ENCODE measurements at places on chromosomes 1 and 21.
A peak's percentile ranks its signal among the peaks of the same experiment; 100 is the strongest.

DNA sequence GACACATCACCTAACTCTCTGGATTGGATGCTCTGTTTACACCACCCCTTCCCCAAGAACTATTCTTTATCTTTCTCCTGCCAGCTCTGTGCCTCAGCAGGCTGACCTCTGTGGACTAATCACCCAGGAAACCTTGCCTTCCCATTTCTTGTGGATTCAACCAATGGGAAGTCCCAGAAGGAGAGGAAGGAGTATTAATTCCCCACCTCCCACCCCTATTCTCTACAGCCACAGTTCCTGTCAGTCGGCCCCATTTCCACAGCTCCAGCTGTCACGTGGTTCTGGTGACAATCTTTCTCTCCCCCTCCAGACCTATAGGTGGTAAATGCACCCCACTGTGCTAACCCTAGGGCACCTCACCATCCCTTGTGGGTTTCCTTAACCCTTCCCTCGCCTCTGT lies 46.8 kb upstream of the SSBP3 start:
- no peak for DNase-seq

- DNase-seq: no peak
Observed at GRCh38 chr1:172003766-172004530, 162.7 kb downstream of the DNM3 start.

GRCh38 chr1:70429219-70429618 lies 18.2 kb downstream of the CTH start:
- DNase-seq: no peak

DNA sequence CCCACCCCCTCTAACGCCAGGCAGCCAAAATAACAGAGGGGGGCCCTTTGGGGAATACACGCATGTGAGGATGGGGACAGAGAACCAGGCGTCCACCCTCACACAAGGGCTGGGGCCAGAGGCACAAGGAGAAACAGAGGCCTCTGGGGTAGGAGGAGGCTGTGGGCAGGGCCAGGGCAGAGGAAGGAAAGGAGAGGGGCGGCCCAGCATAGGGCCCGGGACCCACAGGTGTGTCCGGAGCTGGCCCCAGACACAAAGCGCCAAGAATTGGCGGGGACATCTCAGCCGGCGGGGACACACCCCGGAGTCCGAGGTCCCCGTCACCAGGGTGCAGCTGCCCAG lies 6.7 kb downstream of the PLEKHG5 start:
- DNase-seq: no peak

DNA sequence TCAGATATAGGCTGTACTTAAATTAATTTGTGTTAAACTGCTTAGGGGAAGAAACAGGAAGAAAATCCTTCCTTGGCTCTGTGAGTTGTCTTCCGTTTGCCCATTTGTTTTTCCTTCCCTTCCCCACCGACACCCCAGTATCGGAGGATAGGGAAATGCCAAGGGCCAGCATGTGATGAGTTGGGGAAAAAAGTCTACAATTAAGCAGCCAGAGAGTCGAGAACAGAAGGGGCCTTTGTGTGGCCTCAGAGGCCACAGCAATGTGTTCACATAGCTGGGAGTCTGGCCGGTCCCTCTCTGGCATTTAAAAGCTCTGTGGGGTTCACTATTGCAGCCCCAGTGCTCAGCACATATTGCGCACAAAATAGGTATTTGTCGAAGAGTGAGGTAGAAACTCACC lies 489.3 kb downstream of the MATN1 start:
- DNase-seq: no peak

DNA sequence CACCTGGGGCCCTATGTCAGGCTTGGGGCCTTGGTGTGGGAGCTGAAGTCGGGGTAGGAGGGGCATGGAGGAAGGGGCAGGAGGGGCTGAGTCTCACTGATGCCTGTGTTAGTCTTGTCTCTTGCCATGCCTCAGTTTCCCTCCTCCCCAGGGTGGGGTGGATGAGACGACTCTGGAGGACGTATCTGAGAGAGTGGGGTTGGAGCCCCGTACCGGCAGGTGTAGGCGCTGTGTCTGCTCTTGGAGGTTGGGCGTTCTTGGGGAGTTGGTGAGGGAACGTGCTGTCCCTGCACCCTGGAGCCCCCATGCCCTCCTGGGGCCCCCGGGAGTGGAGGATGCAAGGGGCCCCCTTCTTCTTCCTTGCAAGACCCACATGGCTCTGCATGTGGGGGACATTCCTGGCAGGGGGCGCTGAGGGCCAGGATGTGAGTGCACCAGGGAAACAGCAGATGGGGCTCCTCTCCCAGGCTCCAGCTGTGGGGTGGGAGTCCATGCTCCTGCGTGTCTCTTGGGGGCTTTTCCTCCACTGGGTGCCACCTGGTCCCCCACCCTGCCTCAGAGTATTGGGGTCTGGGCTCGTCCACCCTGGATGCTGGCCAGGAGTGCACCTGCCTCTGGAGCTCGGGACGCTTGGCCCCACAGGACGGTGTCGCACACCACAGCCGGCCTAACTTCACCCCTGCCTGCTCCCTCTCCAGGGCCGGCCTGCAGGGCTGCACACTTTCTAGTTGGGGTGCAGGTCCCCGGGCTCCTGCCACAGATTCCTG lies 1.4 kb upstream of the TNFRSF14 start:
- no peak for DNase-seq

DNA sequence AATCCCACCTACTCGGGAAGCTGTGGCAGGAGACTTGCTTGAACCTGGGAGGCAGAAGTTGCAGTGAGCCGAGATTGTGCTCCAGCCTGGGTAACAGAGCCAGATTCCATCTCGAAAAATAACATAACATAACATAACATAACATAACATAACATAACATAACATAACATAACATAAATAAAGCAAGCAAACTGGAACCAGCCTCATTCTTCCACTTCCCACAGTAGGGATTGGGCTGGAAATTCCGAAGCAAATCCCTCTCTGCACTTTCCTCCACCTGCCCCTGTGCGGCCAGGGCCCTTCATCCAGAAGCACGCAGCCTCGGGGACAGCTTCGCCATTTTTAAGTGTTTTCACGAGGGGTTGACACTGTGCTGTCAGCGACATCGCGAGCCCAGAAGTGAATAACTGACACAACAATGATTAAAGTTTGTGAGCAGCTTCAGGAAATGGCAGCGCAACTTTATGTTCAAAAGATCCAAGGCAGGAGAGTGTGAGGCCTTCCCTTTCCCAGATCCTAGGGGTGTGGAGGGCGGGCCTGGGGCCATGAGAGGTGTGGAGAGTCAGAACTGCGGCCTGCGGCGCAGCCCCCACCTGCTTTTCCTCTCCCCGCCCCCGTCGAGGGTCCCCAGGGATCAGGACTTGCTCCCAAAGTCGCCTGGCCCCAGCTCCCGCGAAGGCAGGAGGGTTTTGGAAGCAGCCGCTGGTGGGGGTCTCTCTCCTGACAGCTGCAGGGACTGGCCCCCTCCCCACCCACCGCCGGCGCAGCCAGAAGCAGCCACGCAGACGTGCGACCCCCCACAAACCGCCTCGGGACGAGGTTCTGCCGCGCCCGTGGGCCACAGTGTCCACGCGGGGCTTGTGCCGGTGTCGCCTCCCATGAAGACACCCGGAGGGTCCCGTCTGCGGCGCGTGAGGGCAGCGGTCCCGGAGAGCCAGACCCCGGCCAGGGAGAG lies 651 bp upstream of the GABRD start:
- DNase-seq: no peak

GRCh38 chr1:85121744-85122143 lies 73.4 kb upstream of the MCOLN3 start:
- no peak for DNase-seq

GRCh38 chr1:38858833-38859560 lies 575 bp downstream of the RRAGC start:
- peak; percentile 2 for DNase-seq

DNA sequence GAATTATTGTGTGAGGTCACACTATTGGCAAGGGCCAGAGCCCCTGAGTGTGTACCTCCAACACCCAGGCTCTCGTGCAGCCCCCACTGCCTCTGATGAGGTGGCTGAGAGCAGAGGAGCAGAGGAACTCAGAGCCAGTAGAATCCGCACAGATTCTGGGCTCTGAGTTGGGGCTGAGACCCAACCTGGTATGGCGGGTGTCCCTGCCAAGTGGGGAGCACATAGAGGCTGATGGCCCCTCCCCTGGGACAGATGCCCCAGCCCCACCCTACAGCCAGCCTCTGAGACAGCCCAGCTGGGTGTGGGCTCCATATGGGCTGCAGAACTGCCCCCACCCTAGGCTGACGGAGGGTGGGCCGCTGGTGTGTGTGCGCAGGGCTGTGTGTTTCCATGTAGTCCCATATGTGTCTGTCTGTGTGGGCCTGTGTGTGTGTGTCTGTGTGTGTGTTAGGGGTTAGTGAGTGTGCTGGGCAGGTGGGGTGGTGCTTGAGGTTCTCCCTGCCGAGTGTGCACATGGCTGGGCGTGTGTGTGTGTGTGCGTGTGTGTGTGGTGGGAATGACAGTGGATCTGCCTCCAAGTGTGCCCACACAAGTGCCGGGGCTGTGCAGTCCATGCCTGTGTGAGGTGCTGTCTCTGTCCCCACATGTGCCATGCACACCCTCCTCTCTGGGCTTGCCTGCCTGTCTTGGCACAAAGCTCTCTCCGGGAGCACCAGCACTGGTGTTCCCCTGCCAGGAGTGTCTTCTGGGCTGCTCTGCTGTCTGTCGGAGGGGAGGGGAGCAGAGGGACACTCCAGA lies 24.4 kb downstream of the FOXO6 start:
- DNase-seq: no peak

DNA sequence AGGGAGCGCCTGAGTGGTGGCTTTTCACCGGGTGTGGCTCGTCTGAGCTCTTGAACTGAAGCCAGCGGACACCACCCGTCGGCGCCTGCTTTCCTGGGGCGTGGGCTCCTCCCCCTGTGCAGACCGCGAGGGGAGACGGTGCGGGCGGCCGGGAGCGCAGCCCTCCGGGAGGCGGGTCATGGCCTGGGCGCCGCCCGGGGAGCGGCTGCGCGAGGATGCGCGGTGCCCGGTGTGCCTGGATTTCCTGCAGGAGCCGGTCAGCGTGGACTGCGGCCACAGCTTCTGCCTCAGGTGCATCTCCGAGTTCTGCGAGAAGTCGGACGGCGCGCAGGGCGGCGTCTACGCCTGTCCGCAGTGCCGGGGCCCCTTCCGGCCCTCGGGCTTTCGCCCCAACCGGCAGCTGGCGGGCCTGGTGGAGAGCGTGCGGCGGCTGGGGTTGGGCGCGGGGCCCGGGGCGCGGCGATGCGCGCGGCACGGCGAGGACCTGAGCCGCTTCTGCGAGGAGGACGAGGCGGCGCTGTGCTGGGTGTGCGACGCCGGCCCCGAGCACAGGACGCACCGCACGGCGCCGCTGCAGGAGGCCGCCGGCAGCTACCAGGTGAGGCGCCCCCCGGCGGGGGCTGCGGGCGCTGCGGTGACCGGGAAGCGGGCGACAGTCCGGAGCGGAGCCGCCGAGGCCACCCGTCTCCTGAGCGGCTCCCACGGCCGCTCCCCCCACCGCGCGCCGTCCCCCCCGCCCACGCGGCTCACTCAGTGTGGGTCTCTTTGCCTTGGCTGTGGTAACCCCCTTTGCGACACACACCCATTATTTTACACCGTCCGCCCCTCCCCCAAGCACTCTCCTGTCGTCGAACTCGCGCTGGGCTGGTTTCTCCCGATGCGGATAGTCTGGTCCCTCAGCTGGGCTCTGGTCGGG lies at the start of gene TRIM58:
Gene TRIM58, plus strand, starts transcription at position 119 of the 916 bp plus-strand sequence. Its CDS starts 60 bp downstream, at position 179.
- DNase-seq: no peak

DNA sequence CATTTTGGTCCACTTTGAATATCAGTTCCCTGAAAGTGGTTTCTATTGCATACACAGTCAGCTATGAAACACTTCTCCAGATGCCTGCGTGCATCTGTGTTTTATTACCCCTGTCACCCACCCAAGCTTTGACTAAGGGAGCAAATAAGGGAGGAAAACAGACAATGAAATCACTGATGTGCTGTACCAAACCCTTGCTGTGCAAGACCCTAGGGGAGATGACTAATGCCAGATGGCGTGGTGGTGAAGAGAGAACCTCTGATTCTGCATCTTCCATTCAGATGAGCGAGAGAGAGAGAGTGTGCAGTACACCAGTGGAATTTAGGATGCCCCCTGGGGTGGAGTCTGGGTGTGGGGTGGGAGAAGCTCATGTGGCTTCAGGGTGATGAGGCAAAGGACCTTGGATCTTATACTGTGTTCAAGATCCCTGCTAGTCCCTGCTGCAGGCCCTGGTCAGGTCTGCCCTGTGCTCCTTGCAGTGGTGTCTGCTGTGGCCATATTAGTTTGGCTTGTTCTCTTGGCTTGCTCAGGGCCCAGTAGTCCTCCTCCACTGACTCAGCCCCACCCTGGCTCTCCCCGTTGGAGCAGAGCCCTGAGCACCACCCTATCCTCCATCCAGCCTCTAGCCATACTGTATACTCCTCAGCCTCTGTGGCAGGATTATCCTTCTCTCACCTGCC lies 18.5 kb downstream of the CLCA1 start:
- DNase-seq: no peak

DNA sequence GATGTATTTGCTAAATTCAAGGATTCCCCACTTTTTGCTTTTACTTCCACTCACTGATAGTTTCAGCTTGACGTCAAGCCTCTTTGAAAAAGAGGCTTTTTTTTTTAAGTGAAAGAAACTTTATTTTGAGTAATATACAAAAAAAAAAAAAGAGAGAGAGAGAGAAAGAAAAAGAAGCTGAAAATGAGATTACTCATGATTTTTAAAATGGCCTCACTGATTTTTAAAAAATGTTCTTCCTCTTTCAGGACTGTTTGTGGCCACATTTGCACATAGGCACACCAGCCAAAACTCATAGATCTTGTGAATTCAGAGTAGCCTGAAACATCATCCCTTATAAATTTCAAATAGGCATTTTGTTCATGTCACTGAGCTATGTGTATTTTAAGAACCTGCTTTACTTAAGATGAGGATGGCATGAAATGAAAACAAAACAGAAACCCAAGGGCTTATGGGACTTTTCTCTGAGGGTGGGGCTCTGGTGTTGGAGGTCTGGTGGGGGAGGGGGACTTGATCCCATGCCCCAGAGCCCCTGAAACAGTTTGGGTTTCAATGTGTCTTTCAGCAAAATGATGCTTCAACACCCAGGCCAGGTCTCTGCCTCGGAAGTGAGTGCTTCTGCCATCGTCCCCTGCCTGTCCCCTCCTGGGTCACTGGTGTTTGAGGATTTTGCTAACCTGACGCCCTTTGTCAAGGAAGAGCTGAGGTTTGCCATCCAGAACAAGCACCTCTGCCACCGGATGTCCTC lies 6.1 kb downstream of the ATF3 start:
- DNase-seq: no peak

- DNase-seq: no peak
Observed at GRCh38 chr1:208079161-208079560, 165.0 kb downstream of the PLXNA2 start.

DNA sequence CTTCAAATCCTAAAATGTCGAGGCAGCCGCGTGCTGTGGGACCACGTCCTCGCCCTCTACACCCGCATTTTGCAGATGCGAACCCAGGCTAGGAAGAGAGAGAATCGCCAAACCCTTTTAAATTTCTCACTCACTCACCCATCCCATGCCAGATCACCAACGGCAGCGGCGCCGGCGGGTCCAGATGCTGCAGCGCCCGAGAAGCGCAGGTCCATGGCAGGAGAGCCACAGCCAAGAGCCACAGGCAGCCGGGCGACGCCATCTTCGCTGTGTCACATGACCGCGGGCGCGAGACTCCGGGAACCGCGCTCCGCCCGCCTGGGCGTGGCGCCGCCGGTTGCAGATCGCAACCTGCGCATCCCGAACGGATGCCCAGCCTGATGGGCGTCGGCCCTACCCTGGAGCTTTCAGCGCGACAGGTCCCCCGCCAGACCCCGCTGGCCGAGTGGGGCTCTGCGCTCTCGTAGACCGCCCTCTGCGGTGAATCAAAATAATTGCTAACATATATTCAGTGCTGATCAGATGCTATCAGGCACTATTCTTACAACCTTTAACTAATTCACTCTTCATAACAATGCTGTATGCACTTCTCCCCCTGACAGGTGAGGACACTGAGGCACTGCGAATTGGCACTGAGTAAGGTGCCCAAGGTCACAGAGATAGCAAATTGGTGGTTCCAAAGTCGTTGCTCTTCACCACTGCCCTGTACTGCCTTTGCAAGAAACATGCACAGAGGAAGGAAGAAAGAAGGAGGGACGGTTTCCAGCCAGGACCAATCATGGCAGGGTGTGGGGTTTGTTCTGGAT lies at the start of gene PPT1:
Gene PPT1, minus strand, starts transcription at position 276 of the 806 bp plus-strand sequence. Its CDS starts 14 bp downstream, at position 262.
- peak; percentile 47 for DNase-seq

All from stimulated activated CD8-positive, alpha-beta memory T cell treated with anti-CD3 and anti-CD28 coated beads, Interleukin-12 subunit alpha, Interleukin-12 subunit beta, amount 100 ng/mL, for 1 hour (primary cell).